Endothelial cell (in vitro differentiated cells): ENCODE measurements at places on chromosomes 16 and 17. TPM values are rescaled to one million over a fixed set of nuclear protein-coding genes. Genes with fewer than 3 reads are reported as not detected.

MPV17L gene
- total RNA-seq: 0.26 TPM

TNFRSF13B gene
- total RNA-seq: not detected

- DNase-seq: no peak
These were observed 71.5 kb downstream of the TNFRSF13B start for GRCh38 chr17:16900288-16900882.

DNA sequence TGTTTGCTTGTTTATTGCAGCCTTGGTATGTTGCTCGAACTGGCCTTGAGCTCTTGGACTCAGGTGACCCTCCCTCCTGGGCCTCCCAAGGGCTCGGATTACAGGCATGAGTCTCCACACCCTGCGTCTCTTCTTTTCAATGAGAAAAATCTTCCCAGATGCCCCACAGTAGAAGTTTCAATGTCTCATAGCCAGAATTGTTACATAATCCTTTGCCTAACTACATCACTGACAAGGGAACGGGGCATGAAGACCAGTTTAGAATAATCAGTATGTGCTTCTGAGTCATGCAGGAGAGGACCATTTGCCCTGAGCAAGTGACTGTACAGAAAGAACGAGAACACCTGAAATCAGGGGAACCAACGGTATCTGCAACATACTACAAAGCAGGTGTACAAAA, 61.9 kb upstream of the RBBP6 start:
- no peak for DNase-seq

GRCh38 chr16:56767024-56767423, 37.1 kb downstream of the NUP93 start:
- no peak for DNase-seq

GUCY2D gene
- not detected for total RNA-seq

CMTM1 gene
- 8.3 TPM for total RNA-seq

- DNase-seq: peak; percentile 73
These were observed 246.2 kb downstream of the KATNIP start for GRCh38 chr16:27795992-27796614.

NPIPA5 gene
- 1.7 TPM for total RNA-seq

- no peak for DNase-seq
These were observed at the start of gene TNS4 for GRCh38 chr17:40501499-40501911. Gene TNS4, minus strand, starts transcription at chr17:40501623. Its CDS starts 5,198 bp downstream, at chr17:40496425.

TRPV3 gene
- not detected for total RNA-seq

- DNase-seq: no peak
These were observed 205.6 kb downstream of the XYLT1 start for GRCh38 chr16:17265154-17265553.
